Activated T-cell treated with anti-CD3 and anti-CD28 coated beads, Interleukin-2, amount 50 U/mL, for 72 hours (primary cell): ENCODE measurements at places on chromosomes 16 and 17. TPM values are rescaled to one million over a fixed set of nuclear protein-coding genes. Genes with fewer than 3 reads are reported as not detected.

PRSS33 gene
- 0.46 TPM for total RNA-seq

CLEC18C gene
- total RNA-seq, result 0.35 TPM

NTN3 gene
- total RNA-seq, result not detected

KRTAP3-1 gene
- not detected for total RNA-seq

DCXR gene
- 114 TPM for total RNA-seq

NME2 gene
- 548 TPM for total RNA-seq

ABI3 gene
- 27.9 TPM for total RNA-seq

KRTAP2-2 gene
- total RNA-seq, result not detected

DPEP3 gene
- 0.12 TPM for total RNA-seq

TRAF4 gene
- total RNA-seq, result 145 TPM

YPEL3 gene
- total RNA-seq, result 77.8 TPM

TBC1D3G gene
- total RNA-seq, result not detected

RSKR gene
- 33.4 TPM for total RNA-seq

GLTPD2 gene
- not detected for total RNA-seq

KCNJ12 gene
- total RNA-seq, result not detected

TBX21 gene
- 45.5 TPM for total RNA-seq

KRTAP4-5 gene
- not detected for total RNA-seq

JPT1 gene
- 162 TPM for total RNA-seq

CAPN15 gene
- total RNA-seq, result 58.5 TPM

TEX2 gene
- total RNA-seq, result 15.7 TPM

TP53TG3C gene
- total RNA-seq, result not detected

- peak; percentile 33 for DNase-seq
Measured at GRCh38 chr17:74987909-74988711, 678 bp downstream of the CDR2L start.

GRCh38 chr16:48526058-48526957, 83.7 kb downstream of the N4BP1 start:
- peak; percentile 38 for DNase-seq

DNA sequence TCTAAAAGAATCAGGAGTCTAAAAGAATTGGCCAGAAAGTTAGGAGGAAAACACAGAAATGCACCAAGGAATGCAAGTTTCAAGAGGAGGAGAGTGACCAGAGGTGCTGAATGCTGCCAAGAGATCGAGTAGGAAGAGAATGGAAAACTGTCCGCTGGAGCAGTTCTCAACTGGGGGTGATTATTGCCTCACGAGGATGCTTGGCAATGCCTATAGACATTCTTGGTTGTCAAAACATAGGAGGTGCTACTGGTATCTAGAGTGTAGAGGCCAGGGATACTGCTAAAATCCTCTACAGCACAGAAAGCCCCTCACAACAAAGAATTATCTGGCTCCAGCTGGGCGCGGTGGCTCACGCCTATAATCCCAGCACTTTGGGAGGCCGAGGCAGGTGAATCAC, 82.1 kb upstream of the NOL11 start:
- no peak for DNase-seq

GRCh38 chr17:38421171-38421841, 7.0 kb upstream of the ARHGAP23 start:
- DNase-seq, result no peak

DNA sequence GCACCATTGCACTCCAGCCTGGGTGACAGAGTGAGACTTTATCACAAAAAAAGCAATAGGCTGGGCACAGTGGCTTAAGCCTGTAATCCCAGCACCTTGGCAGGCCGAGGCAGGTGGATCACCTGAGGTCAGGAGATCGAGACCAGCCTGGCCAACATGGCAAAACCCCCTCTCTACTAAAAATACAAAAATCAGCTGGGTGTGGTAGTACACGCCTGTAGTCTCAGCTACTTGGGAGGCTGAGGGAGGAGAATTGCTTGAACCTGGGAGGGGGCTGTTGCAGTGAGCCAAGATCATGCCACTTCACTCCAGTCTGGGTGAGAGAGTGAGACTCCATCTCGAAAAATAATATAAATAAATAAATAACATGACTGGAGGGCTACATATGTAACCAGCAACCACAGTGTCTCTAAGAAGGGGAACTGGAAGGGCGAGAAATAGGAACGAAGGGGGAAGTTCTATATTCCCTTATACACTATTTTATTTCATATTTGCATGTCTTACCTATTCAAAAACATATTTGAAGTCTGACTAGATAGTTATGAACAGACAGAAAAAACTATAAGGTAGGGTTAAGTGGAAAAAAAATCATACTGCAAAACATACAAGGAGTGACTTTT, 25.9 kb downstream of the MYH11 start:
- no peak for DNase-seq

DNA sequence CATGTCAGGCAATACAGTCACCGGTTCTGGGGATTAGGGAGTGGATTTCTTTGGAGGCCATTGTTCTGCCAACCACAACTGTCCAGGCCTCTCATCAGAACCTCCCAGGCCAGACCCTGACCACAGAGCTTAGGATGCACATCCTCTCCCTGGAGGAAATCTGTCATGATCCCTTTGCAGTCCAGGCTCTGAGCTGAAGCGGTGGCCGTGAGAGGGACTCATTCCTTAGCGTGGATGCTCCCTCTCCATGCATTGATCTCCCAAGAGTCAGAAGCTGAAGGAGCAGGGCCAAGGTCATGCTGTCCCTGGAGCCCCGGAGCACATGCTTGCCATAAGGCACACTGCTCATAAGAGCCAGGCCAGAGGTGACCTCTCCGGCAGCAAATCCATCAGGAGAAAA, 181.4 kb downstream of the COPRS start:
- DNase-seq, result no peak

- no peak for DNase-seq
Measured at GRCh38 chr17:7083592-7083991, 3.5 kb upstream of the CLEC10A start.

GRCh38 chr16:85187002-85187401, 74.7 kb upstream of the CIBAR2 start:
- DNase-seq, result no peak

GRCh38 chr16:252366-253337, 18.0 kb downstream of the FAM234A start:
- DNase-seq, result peak; percentile 32

- DNase-seq, result no peak
Measured at GRCh38 chr17:73074566-73074965, 17.9 kb downstream of the SLC39A11 start.

DNA sequence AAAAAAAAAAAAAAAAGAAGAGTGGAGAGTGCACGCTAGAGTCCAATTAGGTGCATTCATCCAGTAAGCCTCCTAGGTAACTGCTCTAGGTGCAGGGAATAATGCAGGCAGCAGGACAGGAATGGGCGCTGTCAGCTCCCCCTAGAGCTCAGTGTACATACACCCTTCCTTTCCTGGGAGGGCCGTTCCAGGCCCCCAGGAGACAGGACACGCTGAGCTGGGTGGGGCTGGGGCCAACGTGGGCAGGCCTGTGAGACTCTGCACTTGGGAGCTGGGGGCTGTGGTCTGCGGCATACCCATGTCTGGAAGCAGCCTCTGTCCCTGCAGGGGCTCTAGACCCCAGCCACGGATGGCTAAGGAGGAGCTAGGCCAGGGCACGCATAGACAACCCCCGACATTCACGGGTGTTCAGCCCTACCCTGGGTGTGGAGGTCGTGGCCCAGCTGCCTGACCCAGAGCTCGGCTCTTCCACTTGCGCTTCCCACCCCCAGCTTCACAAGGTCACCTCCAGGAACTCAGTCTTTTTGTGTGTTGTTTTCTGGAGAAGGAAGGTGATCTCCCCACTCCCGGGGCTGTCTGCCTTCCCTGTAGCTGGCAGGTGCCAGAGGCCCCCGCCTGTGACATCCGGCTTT, 1.0 kb upstream of the ANTKMT start:
- no peak for DNase-seq

- DNase-seq, result no peak
Measured at GRCh38 chr16:83814659-83814985, 6.8 kb downstream of the HSBP1 start.

DNA sequence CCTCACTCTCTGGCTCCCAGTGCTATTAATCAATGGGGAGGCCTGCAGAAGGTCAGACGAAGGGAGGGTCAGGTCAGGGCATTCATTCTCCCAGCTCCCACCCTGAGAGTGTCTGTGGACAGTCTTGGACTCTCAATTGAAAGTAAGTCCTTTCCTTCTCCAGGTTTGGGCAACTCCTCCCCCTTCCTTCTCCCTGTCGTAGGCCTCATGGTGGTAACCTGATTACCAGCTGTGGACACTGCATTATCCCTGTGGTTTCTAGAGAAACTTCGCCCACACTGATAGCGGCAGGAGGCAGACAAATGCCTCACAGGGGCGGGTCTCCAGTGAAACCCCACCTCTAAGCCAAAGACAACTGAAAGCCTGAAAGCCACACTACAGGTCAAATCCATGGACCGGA, 57.7 kb upstream of the SLC25A19 start:
- DNase-seq, result peak; percentile 44

- DNase-seq, result peak; percentile 10
Measured at GRCh38 chr16:27515874-27516353, 33.8 kb downstream of the GTF3C1 start.

DNA sequence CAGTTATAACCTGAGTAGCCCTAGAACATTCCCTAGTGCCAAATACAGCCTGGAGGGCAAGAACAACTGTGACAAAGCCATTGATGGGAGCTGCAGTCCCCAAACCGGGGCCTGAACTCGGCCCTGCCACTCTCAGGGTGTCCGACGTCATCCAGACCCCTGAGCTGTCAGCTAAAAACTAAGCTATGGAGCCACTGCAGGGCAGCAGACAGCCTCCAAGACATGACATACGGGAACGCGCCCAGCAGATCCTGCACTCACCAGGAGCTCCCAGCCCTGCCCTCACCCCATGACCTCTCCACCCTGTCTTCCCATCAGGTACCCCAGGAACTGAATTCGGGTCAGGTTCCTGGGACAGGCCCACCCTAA, 28.4 kb downstream of the KDM8 start:
- no peak for DNase-seq
